GM12865 (cell line): ENCODE measurements at places on chromosomes 7 and 10.

DNA sequence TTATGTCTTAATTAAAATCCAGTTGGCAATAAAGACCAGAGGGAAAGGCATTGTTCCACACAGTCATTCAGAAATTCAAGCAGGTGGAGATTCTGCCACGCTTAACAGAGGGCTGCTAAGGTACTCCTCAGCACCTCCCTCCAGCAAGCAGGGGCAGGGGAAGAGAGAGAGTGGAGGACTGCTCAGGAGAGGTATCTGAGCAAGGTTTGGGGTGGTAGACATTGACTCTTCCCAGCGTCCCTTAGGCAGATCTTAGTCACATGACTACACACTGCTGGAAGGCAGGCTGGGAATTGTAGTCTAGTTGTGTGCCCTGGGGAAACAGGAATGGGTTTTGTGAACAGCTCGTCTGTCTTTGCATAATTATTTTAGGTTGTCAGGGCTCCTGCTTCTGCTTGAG lies 181.6 kb downstream of the NPSR1 start:
- no peak for DNase-seq

GRCh38 chr7:129854401-129854800 lies 98.4 kb downstream of the UBE2H start:
- DNase-seq = no peak

- no peak for DNase-seq
These were observed 78.9 kb downstream of the CUX1 start for GRCh38 chr7:101896316-101896715.

- no peak for DNase-seq
These were observed 70.1 kb downstream of the CHCHD3 start for GRCh38 chr7:133011746-133012145.

DNA sequence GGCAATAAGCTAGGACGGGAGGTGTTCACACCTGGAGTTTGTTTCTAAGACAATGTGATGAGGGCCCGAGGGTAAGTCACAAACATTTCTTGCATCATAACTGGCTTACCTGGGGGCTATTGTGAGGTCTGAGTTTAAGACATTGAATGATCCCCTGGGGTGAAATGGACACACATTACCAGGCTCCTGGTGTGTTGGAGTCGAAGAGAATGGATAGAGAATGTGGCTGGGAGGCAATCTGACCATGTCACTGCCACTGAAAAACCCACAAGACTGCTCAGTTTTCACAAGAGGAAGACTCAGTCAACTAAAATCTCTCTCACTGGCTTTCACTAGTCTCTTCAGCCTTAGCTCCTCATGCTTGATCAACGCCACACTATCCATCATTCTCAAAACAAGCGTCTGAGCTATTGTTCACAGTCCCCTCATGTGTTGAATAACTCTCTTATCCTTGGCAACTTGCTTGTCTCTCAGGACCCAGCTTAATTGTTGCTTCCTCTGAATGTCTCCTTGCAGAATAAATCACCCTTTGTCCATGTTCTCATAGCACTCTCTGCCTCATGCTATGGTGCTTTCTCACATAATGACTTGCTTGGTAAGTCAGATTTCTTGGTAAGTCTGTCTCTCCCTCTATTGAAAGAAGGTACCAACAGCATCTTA lies at the start of gene C10orf120:
TSS of gene C10orf120 (minus strand) at position 51 of the 660 bp plus-strand sequence. CDS start 56 bp downstream, outside the sequence.
- no peak for DNase-seq
